Cardiac muscle cell (in vitro differentiated cells and primary cell): ENCODE measurements at places on chromosomes 13 and 19.

GRCh38 chr13:33908116-33908515 lies 90.2 kb downstream of the RFC3 start:
- no peak for DNase-seq

GRCh38 chr19:45569619-45570421 lies 14.8 kb downstream of the OPA3 start:
- DNase-seq: peak; percentile 49

GRCh38 chr19:35130761-35131720 lies 3.8 kb downstream of the LGI4 start:
- DNase-seq: no peak

GRCh38 chr19:12837225-12837624 lies 1.1 kb upstream of the MAST1 start:
- no peak for DNase-seq

GRCh38 chr13:29922281-29922821 lies 71.9 kb upstream of the UBL3 start:
- DNase-seq: peak; percentile 25

GRCh38 chr19:50313812-50314536 lies 15.2 kb downstream of the KCNC3 start:
- no peak for DNase-seq

DNA sequence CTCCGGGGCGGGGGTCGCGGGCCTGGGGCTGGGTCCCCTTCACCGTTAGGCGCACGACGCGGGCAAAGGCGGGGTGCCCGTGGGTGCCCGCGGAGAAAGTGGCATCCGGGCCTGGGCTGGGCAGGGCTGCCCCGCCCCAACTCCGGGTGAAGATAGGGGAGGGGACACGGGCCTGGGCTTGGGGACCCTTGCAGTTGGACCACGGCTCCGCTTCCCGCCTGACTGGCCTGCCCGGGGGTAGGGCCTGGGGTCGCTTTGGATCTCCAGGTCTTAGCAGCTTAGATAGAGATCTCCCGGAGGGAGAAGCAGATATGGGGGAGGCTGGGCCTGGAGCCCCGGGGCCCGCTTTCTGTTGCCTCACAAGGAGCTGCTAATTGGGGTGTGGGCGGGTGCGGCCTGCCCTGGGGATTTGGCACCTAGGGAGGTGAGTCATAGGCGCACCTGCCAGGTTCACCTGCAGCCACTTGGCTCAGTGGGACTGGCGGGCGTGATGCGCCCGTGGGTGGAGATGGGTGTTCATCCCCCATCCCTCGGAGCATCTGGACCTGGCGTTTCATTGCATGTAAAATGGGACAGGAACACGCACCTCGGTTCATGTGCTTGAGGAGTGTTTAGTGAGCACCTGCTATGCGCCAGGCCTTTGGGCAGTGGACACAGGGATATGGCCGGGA lies 585 bp downstream of the MAP1S start:
- DNase-seq: no peak

DNA sequence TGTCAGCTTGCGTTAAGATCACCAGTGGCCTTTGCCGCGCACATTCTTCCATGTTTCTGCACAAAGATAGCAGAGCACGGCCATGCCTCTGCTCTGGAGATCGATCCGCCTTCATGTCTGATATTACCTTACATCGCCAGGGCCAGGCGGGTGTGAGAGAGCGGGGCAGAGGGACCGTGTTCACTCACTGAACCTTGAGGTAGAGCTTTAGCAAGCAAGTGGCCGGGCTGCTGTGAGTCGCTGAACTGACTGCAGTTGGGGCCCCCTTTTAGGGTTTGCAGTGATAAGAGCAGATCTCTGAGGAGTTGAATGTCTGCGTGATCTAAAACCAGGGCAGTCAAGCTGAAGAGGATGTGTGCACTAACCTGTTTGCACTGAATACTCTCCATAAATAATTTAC lies 275.4 kb upstream of the OBI1 start:
- no peak for DNase-seq

DNA sequence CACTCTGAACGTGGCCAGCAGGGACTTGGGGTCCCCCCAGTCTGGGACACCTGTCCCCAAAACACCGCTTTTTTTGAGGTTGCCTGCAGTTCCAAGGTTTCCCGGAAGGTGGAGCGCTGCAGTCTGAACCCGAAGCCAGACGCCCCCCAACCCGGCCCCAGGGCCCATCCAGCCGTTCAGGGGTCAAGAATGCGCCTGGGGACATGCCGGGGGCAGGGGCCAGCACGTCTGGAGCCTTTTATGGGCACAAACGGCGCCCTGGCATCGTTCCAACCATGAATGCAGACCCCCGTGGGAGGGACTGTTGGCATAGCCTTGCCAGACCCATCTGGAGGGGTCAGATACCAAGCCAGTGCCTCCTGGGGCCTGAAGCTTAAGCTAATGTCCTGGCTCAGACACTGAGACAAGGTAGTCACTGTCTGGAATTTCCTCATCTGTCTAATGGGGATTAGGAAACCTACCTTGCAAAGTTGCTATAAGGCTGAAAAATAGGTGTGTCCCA lies 6.9 kb downstream of the S1PR5 start:
- no peak for DNase-seq

- no peak for DNase-seq
These were observed 21.1 kb upstream of the CEACAM21 start for GRCh38 chr19:41554907-41555306.

GRCh38 chr19:53462861-53463260 lies 4.7 kb upstream of the ZNF813 start:
- DNase-seq: no peak

GRCh38 chr19:51441410-51442390 lies 16.6 kb downstream of the SIGLEC8 start:
- no peak for DNase-seq

DNA sequence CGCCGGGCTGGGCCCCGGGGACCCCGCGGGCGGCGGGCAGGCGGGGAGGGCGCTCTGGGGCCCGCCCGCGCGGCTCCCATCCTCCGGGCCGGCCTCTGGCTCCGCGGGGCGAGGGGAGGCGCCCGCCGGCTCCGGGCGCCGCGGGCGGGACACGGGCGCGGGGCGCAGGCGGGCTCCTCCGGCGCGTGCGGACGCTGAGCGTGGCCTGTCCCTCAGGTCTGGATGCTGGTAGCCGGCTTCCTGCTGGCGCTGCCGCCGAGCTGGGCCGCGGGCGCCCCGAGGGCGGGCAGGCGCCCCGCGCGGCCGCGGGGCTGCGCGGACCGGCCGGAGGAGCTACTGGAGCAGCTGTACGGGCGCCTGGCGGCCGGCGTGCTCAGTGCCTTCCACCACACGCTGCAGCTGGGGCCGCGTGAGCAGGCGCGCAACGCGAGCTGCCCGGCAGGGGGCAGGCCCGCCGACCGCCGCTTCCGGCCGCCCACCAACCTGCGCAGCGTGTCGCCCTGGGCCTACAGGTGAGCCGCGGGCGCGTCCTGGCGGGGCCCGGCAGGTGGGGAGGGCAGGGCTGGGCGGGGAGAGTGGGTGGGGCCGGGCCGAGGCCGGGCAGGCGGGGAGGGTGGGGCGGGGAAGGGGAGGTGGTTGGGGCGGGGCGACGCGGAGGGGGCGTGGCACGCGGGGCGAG lies 420 bp downstream of the IL17D start:
- peak; percentile 91 for DNase-seq

- no peak for DNase-seq
These were observed 21.3 kb downstream of the ZNF607 start for GRCh38 chr19:37698216-37698615.

- peak; percentile 36 for DNase-seq
These were observed 533 bp downstream of the ZNF544 start for GRCh38 chr19:58229255-58229639.

GRCh38 chr13:27942972-27943371 lies 23.2 kb downstream of the PDX1 start:
- no peak for DNase-seq

DNA sequence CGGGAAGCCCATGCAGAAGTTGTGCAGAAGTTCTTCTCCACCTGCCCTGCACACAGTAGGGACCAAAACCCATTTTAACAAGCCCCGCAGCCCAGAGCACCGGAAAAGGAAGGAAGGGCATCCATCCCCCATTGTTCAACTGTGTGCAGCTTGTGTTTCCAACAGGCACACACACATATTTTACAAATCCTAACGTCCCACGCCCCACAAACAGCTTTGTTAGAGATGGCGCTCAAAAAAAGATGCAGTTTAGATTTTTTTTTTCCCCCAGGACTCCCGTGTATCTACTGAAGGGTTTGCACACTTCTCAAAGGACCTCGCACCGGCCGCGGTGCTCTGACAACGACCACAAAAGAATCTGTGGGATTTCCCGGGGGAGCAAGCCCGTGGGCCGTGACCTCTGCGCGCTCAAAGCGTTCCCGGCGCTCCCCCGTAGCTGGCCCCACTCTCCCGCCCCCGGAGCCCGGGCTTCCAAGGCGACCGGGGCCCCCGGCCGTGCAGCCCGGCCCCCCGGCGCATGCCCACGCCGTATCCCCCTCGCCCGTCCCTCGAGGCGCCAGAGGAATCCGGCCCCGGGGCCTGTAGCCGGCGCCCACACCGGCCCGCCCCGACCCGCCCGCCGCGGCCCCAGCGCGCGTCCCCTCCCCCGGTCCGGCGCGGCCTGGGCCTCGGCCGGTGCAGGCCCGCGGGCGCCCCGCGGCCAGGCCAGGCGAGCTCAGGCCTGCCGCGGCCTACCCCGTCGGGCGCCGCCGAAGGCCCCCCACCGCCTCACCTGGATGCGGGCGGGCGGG lies 523 bp downstream of the ELAVL1 start:
- DNase-seq: peak; percentile 53

DNA sequence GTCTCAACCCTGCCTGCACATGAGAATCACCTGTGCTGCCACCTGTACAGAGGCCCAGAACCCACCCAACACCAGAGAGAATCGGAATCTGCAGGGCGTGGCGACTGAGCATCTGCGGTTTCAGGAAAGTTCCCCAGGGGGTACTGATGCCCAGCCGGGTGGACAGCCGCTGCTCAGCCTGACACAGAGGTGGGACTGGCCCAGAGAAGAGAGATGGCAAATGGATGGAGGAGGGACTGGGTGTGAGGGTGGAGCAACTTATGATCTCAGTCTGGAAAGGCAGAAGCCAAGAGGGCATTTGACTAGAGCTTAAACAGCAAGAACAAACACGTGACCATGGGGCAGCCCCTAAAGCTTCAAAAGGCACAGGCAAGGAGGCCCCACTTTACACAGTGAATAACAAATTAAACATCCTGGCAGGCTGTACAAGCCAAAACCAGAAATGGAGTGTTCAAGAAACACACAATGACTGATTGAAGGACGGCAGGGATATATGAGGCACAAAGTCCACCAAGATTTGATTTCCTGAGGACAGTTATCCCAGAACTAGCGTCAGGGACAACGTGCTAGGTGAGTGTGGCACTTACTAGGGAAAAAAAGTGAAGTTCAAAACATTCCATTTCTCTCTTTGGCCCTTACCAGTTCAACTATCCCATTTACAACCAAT lies 3.1 kb downstream of the RANBP3 start:
- DNase-seq: no peak
